ENCODE measurements at places on chromosomes 2 and 18. TPM values are rescaled to one million over a fixed set of nuclear protein-coding genes. Genes with fewer than 3 reads are reported as not detected.
A peak's percentile ranks its signal among the peaks of the same experiment; 100 is the strongest.

- peak; percentile 16 for DNase-seq
These were observed 124.5 kb downstream of the DCDC2C start for GRCh38 chr2:3827673-3828575.

DNA sequence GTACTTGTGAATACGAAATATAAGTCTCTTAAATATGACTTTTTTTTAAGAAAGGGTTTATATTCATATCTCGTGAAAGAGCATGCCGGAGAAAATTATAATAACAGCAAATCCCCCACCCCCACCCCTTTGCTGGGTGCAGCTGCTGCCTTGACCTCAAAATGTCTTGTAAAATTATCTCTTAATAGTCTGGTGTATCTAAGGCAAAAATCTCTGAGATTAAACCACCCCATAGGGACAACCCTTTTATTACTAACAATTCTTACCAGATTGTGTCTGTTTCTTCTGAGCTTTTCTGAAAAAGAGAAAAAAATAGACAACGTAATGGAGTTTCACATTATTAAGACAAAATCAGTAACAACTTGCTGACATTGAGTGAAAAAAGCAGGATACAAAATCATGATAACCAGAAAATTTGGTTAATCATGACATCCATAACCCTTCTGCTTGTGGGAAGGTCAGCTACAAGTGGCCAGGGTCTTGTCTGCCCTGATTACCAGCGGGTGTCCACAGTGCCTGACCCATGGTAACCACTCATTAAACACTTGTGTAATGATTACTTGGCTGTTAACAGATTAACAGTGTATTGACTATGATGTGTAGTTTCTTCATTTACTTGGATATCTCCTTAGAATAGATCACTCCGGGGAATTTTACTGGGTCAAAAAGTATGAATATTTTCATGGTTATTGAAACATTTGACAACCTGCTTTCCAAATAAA lies 1.5 kb downstream of the STRADB start:
- DNase-seq = no peak

LIMS4 gene
- total RNA-seq = 37.7 TPM

DNA sequence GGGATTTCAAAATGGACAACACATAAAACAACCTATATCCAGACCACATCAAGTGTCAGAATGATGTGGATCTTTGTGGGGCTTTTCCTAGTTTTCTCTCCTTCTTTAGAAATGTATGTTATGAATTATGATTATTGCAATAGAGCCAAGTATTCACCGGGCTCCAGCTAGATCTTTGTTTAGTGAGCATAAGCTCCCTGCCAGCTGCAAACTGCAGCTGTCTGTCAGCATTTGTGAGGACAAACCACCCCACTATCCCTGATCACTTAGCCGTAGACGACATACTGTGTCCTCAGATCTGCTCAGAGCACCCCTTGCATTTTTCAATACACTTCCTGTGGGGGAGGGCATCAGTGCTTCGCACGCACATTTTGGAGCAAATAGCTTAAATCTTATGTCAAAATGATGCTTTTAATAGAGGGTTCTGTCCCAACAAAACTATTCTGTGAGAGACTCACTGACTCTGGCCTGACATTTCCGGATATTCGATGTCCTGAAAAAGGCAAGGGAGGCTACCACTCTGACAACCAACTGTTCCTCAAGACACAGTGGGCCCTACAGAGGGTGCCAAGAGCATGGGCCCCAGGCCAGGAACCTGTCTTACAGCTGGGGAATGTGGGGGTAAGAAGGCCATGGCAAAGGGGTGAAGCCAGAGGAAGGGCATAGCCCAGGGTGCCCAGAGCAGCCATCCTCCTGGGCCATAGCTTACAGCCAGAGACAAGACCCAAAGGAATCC lies 346.0 kb downstream of the ARHGAP15 start:
- DNase-seq = no peak
